ENCODE measurements at places on chromosomes 3 and 15.

DNA sequence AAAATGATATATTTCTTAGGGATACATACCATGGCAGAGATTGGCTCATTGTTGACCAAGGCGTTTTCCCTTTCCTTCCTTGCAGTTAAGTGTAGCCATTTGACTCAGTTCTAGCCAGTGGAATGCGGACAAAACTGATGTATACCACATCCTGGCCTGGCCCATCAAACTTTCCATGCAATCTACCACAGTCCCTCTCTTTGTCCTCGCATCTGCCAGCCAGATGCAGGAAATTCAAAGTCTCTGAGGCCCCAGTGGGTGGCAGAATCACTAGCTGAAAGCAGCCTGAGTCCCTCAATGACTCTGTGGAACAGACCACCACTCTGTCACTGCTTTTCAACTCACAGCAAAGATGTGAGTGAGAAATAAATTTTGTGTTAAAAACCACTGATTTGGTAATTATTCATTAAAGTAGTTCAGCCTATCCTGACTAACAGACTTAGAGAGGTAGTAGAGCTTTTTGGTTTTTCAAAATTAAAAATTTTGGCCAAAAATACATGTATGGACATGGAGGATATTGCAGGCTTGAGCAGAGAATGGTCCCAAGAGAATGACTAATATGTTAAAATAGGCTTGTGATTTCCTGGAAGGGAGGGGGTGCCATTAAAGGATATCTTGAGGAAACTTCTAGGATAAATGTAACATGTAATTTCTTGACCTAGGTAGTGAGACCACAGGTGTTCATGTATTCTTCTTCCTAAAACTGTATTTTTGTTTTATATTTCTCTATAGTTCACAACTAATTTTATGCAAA is 10.9 kb downstream of the LRRFIP2 start:
- DNase-seq: no peak

DNA sequence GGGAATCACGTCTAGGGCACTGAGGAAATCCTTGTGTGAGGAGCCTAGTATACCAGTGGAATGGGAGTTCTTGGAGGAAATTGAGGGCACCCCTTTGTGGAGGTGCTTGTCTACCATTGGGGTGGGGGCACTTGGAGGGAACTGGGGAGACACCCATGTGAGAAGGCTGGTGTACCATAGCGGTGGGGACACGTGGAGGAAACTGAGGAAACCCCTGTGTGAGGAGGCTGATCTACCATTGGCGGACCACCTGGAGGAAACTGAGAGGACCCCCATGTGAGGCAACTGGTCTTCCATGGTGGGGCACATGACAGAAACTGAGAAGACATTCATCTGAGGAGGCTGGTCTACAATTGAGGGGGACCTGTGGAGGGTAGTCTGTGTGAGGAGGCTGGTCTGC is 164.5 kb downstream of the FBLN2 start:
- no peak for DNase-seq

DNA sequence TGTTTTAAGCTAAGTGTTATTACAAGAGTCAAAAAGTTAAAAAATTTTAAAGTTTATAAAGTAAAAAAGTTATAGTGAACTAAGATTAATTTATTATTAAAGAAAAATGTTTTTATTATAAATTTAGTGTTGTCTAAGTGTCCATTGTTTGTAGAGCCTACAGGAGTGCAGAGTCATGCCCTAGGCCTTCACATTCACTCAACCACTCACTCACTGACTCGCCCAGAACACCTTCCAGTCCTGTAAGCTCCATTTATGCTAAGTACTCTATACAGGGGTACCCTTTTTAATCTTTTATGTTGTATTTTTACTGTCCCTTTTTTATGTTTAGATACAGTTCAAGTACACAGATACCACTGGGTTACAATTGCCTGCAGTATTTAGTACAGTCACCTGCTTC is 37.2 kb downstream of the EEFSEC start:
- DNase-seq: no peak

DNA sequence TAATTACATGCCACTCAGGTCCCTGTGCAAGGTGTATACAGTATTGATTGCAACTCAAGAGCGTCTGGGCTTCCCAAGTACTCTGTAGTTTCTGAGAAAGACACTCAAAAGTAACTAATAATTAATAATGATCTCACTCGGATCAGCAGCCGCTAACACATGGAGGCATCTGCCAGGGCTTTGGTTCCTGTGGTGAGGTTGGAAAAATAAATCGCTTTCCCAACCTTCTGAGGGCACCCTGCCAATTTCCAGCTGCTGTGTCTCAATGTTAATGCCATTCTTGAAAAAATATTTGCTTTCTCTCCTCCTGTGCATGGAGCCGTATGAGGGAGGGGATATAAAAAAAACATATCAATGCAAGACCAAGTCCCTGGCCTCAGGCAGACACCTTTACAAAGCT is 116.5 kb upstream of the SLC2A2 start:
- no peak for DNase-seq

- no peak for DNase-seq
Observed at GRCh38 chr3:20589275-20589674, 403.3 kb upstream of the SGO1 start.

- DNase-seq: no peak
Observed at GRCh38 chr3:116897382-116897781, 187.8 kb downstream of the TUSC7 start.

GRCh38 chr15:26838742-26839460 is 28.0 kb upstream of the GABRA5 start:
- DNase-seq: no peak

DNA sequence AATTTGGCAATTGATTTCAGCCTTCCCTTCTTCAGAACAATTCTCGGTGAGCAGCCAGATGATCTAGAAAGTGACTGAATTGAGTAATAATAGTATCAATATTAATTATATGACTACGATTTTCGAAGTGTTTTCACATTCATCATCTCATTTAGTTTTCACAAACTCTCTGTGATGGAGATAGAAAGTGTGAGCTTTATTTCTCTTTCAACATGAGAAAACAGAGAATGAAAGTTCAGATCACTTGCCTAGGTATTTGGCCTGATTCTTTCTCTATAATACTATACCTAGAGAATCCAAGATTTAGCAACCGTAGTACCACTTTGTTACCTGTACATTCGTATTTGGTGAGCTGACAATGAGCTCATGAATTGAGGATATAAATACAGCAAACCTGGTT is 739.2 kb upstream of the NR2F2 start:
- DNase-seq: no peak

GRCh38 chr15:90946941-90947576 is 7.6 kb upstream of the RCCD1 start:
- DNase-seq: no peak

DNA sequence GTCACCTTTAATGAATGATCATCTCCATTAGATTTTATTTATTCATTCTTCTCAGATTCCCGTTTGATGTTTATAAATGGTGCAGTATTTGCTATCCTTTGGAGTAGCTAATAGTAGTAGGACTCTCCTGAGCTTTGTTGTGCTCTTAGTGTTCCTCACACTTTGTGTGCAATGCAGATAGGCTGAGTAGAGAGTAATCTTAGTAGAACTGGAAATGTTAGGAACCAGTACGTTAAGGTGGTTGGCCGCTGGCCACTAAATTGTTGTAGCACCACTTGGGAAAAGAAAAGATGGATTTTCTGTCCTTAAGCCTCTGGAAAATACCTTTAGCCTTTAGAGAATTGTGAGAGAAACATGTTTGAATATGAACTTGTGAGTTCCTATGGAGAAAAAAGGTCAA is 19.9 kb upstream of the EBLN2 start:
- DNase-seq: no peak

DNA sequence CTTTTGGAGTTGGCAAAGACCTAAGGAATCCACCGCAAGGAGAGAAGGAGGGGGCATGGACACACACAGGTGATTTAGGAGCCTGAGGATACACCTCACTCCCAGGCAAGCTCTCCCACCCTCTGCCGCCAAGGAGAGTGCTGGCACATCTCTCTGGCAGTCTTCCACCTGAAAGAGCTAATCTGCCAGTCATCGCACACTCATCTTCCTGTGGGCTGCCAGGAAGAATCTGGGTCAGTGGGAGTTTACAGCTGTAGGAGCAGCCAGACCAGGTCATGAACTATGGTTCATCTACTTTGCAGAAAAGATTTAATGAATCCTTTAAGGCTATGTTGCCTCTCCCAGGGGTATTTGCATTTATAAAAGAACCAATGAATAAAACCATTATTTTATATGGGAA is 170.6 kb upstream of the TSC22D2 start:
- DNase-seq: no peak
